ENCODE measurements at places on chromosomes 16 and 17. TPM values are rescaled to one million over a fixed set of nuclear protein-coding genes. Genes with fewer than 3 reads are reported as not detected.
A peak's percentile ranks its signal among the peaks of the same experiment; 100 is the strongest.

The KRTAP4-9 gene
- total RNA-seq, result not detected

The CFAP97D1 gene
- total RNA-seq, result not detected

DNA sequence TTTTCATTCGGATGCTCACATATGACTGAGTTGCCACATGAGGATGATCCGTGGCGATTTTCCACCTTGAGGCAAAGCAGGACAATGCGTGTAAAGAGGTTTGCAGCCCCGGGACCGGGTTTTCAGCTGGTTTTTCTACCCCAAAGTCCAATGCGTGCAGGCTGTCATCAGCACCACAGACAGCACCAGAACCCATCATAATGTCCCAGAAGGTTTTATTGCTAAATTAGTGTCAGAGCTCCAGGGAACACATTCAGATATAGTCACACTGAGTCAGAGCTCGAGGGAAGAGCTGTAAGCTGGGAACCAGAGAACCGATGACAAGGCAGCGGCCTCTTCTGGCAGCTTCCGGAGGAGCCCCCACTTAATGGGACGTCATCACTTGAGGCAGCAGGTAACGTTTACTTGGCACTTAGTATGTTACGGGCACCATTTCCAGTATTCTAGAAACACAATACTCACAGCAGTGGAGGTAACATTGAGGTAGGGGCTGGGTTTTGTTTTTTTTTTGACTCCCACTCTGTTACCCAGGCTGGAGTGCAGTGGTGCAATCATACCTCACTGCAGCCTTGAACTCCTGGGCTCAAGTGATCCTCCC is 8.9 kb upstream of the NAGPA start:
- no peak overlapping the region for H3K4me3 ChIP-seq
- peaks cover 3% of the 10 kb centered on the region for H3K4me1 ChIP-seq
- no peak for DNase-seq
- no peak overlapping the region for H3K27ac ChIP-seq
- no peaks in the 10 kb centered on the region for H3K36me3 ChIP-seq

- no peaks in the 10 kb centered on the region for H3K4me1 ChIP-seq
- H3K27me3 ChIP-seq, result peaks cover 5% of the 10 kb centered on the region
- H3K4me3 ChIP-seq, result no peak overlapping the region
- no peak for DNase-seq
- no peak overlapping the region for H3K27ac ChIP-seq
Measured at GRCh38 chr17:6534846-6535514, 21.4 kb downstream of the PITPNM3 start.

DNA sequence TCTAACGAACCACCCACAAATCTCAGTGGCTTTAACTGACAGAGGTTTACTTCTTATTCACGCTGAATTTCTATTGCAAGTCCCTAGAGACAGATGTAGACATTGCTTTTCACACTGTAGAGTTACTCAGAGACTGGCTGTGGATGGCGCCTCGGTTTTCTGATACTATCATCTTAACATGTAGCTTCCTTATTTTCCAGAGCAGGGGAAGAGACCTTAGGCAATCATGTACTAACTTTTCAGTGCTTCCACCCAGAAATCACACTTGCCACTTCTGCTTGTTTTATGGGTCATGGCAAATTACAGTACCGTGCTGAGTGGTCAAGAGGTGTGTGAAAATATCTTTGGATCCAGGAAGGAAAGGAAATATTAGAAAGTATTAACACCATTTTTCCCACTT is 65.4 kb downstream of the MAF start:
- H3K27me3 ChIP-seq, result no peaks in the 10 kb centered on the region
- no peak for DNase-seq
- H3K27ac ChIP-seq, result no peak overlapping the region
- no peaks in the 10 kb centered on the region for H3K36me3 ChIP-seq

GRCh38 chr16:48153774-48154173 is 2.0 kb downstream of the ABCC12 start:
- no peak for DNase-seq
- H3K4me3 ChIP-seq, result no peak overlapping the region
- peaks cover 20% of the 10 kb centered on the region for H3K4me1 ChIP-seq
- no peaks in the 10 kb centered on the region for H3K36me3 ChIP-seq

GRCh38 chr17:38871247-38872015 is 1.6 kb downstream of the LASP1 start:
- H3K36me3 ChIP-seq, result peaks cover 19% of the 10 kb centered on the region
- H3K27ac ChIP-seq, result peak overlapping the region; percentile 95
- H3K27me3 ChIP-seq, result peaks cover 2% of the 10 kb centered on the region
- peaks cover 66% of the 10 kb centered on the region for H3K4me1 ChIP-seq
- H3K4me3 ChIP-seq, result peak overlapping the region; percentile 95

DNA sequence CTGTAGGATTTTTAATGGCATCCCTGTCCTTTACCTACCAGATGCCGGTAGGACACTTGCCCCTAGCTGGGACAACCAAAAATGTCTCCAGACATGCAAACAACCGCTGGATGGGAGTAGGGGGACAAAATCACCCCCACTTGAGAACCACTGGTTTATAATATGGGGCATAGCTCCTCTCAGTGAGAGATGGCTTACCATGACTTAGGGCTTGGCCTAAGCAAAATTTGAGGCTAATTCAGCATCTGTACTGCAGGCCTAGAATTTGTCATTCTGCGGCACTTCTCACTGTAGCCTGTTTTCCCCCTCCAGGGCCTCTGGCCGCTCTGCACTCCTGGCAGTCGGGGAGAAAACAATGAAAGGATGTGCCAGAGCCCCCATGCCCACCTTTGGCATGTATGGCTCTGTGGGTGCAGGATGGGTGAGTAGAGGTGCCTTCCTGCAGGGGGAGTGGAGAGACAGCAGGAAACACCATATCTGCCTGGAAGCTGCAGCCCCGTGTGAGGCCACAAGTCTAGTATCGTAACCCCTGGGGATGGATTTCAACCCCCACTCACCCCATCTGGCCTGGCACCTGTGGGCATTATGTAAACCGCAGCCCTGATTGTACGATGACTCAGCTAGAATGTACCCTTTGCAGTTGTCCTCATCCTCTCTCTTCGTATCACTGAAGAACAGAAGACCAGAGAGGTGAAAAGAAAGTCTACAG is 268.1 kb downstream of the SOX9 start:
- no peaks in the 10 kb centered on the region for H3K36me3 ChIP-seq
- H3K4me3 ChIP-seq, result no peak overlapping the region
- peaks cover 7% of the 10 kb centered on the region for H3K27me3 ChIP-seq
- DNase-seq, result no peak
- no peaks in the 10 kb centered on the region for H3K4me1 ChIP-seq

DNA sequence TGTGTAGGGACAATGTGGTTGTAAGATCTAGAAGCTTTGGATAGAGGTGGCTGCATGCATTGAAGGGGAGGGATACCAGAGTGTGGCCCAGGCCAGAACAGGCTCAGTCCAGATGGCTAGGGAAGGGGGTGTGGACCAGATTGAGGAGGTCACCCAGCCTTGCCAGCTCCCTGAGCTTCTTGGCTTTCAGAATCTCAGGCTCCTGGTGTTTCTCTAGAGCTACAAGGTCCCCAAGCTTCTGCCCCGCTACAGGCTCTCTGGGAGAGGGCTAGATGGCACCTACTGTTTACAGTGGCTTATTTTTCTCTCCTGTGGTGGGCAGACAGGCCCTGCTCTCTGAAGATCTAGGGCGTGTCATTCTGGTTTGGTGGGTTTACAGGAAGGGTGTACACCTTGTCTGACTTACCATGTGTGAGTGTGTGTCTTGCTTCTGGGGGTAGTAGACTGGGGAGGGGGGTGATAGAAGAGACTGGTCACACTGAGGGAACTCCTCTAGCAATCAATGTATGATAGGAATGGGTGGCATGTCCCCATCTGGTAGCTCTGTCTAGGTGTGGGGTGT is 1.1 kb downstream of the RARA start:
- no peak overlapping the region for H3K4me3 ChIP-seq
- H3K27me3 ChIP-seq, result no peaks in the 10 kb centered on the region
- DNase-seq, result no peak
- H3K27ac ChIP-seq, result no peak overlapping the region
- no peaks in the 10 kb centered on the region for H3K36me3 ChIP-seq
- peaks cover 40% of the 10 kb centered on the region for H3K4me1 ChIP-seq
